ENCODE measurements at places on chromosomes 7 and 10.

GRCh38 chr7:595621-596010 lies 76.0 kb upstream of the PDGFA start:
- no peak for DNase-seq

DNA sequence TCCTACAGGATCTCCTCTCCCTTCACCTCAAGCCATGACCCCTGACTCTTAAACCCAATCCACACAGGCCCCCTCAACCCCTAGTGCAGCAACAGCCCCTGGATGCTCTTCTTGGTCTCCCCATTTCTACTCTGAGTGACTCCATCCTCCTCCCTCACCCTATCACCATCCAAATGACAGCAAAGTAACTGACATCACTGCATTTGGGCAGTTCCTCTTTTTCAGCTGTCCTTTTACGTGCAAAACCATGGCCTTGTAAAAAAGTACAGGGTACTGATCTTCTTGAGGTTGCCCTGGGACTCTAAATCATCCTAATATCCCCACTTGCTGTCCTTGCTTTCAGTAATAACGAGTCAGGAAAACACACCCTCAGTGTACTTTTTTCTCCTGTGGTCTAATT lies 454.9 kb downstream of the ADRA2A start:
- no peak for DNase-seq

DNA sequence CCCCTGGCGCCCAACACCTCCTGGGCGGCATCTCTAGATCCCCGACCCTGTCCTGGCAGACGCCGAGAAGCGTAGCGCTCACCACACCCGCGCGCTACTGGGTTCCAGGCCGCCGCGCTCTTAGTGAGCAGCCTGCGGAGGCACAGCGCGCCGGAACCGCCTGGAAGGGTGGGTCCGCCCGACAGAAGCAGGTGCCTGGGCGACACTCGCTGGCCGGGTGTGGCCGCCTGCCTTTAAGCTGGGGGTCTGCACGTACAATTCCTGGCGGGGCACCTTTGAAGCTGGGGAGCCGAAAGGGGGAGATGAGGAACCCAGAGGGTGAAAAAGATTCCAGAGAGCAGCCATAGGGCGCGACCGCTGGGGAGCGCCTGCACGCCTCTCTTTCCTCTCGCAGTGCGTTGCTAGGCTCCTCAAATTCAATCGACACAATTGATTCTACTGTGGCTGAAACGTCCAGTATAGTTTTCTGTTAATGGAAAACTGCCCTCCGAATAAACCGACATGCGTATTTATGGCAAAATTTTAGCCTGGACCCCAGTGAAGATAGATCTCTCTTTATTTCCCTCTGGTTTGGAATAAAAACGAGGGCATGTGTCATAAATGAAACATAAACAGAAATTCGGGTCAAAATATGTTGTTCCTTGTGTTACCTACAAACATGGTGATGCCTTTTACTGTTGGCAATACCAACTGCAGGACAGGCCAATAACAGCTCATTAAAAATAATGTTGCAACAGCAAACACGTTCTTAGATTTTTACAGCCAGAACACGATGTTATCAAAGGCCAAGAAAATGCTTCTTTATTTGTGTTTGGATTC lies 4.6 kb downstream of the HMX3 start:
- no peak for DNase-seq

GRCh38 chr10:132096863-132097478 lies 31.2 kb downstream of the JAKMIP3 start:
- no peak for DNase-seq
